NCI-H2171 treated with DMSO at 0.1 percent for 48 hours (cell line): ENCODE measurements at places on chromosomes 6 and 20.
A peak's percentile ranks its signal among the peaks of the same experiment; 100 is the strongest.

- no peak for DNase-seq
These were observed 233.7 kb upstream of the SPTLC3 start for GRCh38 chr20:12775041-12775440.

DNA sequence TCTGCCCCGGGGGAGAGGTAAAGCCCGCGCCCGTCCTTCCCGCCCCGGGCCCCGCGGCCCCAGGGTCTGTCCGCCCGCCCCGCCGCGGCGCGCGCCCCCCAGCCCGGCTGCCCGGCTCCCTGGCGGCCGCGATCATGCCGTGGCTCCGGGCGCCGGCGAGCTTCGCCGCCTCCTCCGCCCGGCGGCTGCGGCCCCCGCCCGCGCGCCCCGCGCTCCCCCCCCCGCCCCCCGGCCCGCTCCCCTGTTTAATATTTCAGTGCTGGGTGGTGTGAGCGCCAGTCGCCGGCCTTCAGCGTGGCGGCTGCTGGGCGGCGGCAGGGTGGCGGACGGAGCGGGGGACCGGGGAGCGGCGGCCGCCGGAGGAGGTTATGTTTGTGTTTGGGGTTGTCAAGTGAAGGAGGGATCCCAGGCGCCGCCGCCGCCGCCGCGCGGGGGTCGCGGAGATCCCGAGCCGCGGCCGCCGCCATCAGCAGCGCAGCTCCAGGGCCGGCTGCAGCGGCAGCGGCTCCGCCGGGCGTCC is at the start of gene HIVEP1:
HIVEP1 (plus strand) TSS at position 275 of the 520 bp plus-strand sequence. CDS start 3,317 bp downstream, outside the sequence.
- DNase-seq = no peak

- peak; percentile 20 for DNase-seq
These were observed 514 bp downstream of the ACOT13 start for GRCh38 chr6:24667378-24667803.

- peak; percentile 86 for DNase-seq
These were observed 87.0 kb downstream of the PPP1R3G start for GRCh38 chr6:5172041-5172653.

GRCh38 chr6:137631323-137631722 is 137.1 kb upstream of the OLIG3 start:
- no peak for DNase-seq

GRCh38 chr20:37518059-37518458 is 3.0 kb upstream of the NNAT start:
- DNase-seq = no peak

DNA sequence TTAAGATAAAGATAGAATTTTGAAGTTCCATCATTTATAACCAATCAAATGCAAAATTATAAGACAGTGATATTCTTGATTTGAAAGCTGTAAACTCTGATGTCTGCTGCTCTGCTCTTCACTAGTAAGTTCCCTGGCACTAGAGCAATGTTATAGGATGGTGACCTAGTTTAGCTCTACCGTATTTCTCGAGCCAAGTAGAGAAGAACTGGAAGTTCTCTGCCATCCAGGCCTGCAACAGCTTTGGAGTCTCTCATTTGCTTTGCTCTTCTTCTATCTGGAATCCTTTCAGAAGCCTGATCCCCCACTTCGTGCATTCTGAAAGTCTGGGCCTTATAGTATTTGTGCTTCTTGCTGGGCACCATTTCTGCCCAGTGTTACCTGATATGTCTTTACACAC is 100.3 kb downstream of the PLCB1 start:
- no peak for DNase-seq

GRCh38 chr6:164252948-164253347 is 838.4 kb downstream of the QKI start:
- DNase-seq = no peak

DNA sequence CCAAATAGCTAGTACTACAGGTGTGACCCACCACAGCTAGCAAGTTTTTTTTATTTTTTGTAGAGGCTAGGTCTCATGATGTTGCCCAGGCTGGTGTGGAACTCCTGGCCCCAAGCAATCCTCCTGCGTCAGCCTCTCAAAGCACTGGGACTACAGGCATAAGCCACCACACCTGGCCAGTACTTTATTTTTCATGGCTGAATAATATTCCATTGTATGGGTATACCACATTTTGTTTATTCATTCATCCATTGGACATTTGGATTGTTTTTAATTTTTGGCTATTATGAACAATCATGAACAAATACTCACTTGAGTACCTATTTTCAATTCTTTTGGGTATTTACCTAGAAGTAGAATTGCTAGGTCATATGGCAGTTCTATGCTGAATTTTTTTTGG is 7.0 kb upstream of the NXT1 start:
- no peak for DNase-seq

DNA sequence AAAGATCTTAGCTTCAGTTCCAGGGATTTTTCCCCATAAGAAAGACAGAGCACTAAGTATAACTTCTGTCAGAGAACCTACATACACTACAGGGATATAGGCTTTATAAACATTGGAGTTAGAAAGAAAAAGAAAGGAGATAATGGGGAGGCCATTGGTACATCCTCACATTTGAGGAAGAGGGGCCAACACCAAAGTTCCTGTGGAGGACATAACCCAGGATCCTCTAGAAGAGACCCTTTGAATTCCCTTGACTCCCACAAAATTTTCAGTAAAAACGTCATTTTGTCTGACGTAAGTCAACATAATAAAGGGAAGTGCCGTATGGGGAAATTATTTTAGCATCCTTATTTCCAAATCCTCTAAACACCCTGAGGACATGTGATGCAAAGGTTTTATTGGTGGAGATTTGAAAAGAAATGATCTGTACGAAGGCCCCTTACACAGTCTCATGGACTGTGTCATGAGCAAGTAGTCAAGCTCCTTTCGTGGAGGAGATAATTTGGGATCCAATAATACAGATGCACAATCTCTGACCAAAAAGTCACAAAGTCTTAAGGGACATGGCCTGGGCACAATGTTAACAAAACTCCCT is 33.2 kb downstream of the HLA-DRA start:
- DNase-seq = no peak

- no peak for DNase-seq
These were observed 26.5 kb downstream of the ZNF292 start for GRCh38 chr6:87181903-87182302.

GRCh38 chr20:14331646-14332045 is 5.8 kb downstream of the FLRT3 start:
- DNase-seq = no peak

- DNase-seq = no peak
These were observed 101.5 kb downstream of the ISM1 start for GRCh38 chr20:13322621-13323020.

- DNase-seq = no peak
These were observed 48.9 kb upstream of the ARMC2 start for GRCh38 chr6:108799354-108799717.

DNA sequence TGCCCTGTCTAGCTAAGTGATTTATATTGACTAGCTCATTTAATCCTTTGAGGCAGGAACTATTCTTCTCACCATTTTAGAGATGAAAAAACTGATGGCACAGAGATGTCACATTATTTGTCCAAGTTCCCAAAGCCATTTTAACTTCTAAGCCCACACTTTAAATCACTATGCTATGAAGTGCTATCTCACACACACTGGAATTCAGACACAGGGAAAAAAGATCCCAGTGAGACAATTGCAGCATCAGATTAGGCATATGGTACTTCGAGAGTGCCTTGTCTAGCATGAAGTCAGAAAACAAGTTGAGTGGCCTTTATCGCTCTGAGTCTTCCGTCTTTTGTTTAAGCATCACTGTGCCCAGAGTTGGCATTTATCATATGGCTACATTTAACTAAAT is 54.1 kb upstream of the PDE7B start:
- DNase-seq = no peak

DNA sequence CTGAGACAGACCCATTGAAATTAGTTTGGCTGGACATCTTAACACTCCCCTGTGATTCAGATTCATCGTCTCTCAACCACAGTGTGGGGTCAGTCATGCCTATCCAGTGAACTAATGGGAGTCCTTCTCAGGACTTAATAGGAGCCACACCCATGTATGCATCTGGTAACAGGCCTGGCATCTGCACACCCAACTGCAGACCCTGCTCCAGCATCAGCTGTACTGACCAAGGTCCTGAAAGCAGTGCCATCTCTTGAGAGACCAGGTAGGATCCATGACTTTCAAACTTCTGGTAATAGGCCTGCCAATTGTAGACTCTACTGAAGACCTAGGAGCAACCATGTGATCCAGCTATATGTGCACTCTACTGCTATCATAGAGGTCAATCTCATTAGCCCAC is 363.6 kb upstream of the POU3F2 start:
- no peak for DNase-seq

GRCh38 chr6:25295651-25296050 is 16.5 kb downstream of the CARMIL1 start:
- no peak for DNase-seq

DNA sequence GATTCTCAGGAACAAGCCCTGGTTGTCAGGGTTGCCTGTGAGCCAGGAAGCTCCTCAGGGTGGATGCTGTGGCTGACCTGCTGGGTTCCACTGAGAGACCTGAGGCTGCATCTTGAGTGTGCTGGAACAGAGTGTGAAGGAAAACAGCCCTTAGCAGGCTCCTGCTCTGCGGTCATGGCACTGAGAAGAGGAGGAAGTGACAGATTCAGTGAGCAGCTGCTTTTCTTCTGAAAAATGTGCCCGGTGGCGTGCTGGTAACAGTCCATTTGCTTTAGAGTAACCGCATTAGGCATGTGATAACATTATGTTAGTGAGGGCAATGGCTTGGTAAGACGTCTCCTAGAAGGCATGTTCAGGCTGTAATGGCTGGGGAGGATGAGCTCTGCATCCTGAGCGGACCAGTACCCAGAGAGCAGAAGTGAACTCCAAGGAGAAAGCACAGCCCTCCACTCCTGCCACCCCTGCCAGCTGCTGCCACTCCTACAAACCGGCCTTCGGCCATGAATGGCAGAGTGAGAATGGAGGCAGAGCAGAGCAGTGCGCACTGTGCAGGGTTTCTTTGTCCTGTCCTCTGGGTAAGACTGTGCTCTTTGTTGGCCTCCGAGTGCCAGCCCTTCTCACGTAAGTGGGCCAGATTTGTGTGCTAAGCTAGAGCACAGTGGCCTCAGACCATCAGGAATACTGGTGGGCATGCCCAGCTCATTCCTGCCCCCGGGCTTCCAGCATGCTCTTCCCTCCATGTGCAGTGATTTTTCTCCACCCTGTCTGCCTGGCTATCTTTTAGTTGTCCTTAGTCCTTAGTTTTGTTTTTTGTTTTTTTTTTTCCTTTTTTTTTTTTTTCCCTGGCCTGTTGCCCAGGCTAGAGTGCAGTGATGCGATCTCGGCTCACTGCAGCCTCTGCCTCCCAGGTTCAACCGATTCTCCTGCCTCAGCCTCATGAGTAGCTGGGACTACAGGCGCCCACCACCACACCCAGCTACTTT is 98.1 kb upstream of the VSTM2L start:
- peak; percentile 41 for DNase-seq

GRCh38 chr20:38722683-38723016 is 1.6 kb upstream of the SLC32A1 start:
- no peak for DNase-seq

DNA sequence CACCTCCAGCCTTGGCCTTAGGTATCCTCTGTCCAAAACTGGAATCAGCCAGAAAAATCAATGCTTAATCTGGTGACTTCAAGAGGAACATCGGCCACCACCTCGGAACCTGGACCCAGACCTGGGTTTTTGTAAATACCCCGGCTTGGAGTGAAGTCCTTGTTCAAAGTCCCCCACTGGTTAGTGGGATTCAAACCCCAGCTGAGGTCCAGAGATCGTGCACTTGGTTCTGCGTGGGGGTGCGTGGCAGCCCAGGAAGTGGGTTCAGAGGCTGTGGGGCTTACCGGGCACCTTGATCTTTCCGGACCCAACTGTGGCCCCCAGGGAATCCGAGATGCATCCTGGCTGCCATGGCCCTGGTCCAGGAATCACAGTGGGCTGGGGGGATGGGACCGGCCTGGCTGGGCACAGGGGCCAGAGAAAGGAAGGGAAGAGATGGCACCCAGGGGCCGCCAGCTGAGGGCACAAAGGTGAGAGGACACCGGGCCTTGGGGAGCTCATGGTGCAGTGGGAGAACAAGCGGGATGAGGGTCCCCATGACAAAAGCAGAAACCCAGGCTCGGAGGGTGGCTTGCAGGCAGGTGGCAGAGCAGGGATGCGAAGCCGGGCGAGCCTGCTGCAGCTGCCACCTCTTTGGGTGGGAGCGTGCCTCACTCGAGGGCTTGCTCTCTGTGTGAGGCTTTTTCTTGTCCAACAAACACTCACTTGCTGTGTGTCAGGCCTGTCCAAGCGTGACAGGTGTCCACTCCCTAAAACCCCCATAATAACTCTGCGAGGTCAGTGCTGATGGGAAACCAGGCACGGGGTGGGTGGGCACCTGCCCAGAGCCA is 27.7 kb downstream of the ZBP1 start:
- no peak for DNase-seq
